ENCODE measurements at places on chromosomes 12 and 14.

DNA sequence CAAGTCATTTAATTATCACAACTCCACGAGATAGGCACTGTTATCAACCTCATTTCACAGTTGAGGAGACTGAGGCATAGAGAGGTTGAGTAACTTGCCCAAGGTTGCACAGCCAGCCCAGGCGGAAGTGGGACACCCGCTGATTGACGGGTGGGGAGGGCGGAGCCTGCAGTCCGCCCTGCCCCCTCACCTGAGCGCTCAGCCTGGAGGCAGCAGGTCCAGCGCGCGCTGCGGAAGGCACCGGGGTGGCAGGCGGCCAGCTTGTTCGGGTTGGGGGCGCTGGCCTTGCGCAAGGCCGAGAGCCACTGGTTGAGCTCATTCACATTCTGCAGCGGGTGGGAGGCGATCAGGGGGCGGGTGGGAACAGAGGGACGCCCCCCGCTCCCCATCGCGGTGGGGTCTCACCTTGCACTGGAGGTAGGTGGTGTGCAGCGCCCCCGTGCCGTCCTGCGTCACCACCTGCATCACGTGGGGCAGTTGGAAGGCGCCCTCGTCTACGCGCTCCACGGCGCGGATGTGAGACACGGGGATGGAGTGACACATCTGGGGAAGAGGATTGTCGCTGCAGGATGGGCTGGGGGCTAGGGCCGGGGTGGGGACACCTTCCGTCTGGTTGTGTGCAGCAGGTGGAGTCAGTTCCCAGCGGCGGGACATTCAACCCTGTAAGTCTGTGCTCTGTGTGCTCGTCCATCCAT, 31.7 kb downstream of the RASAL1 start:
- DNase-seq = no peak

DNA sequence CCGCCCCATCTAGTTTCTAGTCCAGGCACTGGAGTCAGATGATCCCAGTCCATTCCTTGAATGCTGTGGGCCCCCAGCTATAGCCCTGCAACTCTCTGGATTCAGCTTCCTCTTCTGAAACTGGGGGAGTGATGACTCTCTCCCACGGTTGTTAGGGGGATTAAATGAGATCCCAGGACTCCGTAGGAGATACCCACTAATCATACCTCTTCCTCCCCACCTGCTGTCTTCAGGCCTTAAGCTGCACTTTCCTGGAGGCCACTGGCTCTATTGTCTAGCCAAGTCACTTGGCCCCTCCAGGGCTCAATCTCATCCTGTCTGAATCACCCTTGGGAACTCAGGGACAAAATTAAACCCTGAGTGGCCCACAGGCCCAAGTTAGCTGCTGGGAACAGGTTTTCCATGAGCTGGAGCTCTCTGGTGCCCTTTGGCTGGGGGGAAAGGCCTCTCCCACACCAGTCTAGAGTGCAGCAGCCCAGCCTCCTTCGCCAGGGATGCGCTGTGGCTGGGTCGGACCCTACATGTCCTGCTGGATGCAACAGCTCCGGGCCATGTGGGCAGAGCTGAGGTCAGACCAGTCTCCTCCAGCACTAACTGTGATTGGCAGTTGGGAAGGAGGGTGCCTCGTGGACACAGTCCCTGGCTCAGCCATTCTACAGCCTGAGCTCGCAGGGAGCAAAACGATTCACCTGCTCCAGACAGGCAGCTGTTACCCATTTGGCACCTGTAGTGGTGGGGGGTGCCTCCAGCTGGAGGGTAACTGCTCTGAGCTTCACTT, 6.0 kb upstream of the ASB2 start:
- no peak for DNase-seq

DNA sequence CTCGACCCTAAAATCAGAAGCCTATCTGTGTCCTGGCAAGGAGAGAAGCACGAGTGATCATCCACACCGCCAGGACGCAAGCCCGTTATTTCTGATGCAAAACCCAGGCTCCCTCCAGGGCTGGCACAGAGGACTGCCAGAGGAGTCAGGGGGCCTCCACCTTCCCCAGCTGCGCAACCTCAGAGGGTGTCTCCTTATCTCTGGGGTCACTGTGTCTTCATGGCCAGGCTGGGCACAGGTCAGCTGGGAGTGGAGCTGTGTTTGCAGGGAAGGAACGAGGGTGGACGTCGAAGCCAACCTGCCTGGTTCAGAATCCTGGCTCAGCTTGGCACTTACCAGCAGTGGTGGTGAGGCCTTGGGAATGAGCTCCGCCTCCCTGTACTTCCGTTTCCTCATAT, 12.0 kb upstream of the SERPINA3 start:
- no peak for DNase-seq

GRCh38 chr12:122991623-122992275, 11.3 kb downstream of the ARL6IP4 start:
- DNase-seq = no peak

DNA sequence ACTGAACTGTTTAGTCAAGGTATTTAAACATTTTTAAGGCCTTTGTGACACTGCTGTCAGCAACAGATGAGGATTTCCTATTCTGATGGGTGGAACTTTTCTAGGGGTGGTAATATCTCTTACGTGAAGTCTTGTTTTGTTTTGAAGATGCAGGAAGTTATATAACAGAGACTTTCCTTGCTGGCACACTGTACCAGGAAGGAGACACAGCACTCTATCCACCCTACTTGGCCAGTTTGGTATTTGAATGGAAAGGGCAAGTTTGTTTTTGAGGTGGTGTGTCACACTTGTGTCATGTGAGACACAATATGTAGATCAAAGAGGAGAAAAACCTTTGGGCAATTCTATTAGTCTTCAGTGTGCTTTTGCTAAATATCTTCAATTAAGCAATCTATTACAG, 51.6 kb upstream of the SRP54 start:
- no peak for DNase-seq

- no peak for DNase-seq
Measured at GRCh38 chr12:45418520-45418919, 202.6 kb downstream of the ANO6 start.

DNA sequence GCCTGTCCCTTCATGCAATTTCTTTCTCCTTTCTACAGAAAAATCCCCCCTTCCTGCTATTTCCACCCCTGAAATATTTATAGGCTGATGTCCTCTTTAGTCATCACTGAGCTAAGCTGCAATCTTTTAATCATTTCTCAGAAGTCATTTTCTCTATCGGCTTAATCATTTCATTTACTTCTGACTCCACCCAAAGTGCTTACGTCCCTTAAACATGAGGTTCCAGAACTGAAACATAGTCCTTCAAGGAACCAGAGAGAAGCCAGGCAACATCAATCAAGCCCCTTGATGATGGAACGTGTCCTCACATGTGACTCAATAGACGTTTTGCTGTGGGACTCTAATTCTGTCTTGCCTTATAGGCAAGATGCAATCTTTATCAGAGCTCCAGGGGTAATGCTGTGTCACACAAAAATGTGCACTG, 148.7 kb upstream of the KRR1 start:
- no peak for DNase-seq

DNA sequence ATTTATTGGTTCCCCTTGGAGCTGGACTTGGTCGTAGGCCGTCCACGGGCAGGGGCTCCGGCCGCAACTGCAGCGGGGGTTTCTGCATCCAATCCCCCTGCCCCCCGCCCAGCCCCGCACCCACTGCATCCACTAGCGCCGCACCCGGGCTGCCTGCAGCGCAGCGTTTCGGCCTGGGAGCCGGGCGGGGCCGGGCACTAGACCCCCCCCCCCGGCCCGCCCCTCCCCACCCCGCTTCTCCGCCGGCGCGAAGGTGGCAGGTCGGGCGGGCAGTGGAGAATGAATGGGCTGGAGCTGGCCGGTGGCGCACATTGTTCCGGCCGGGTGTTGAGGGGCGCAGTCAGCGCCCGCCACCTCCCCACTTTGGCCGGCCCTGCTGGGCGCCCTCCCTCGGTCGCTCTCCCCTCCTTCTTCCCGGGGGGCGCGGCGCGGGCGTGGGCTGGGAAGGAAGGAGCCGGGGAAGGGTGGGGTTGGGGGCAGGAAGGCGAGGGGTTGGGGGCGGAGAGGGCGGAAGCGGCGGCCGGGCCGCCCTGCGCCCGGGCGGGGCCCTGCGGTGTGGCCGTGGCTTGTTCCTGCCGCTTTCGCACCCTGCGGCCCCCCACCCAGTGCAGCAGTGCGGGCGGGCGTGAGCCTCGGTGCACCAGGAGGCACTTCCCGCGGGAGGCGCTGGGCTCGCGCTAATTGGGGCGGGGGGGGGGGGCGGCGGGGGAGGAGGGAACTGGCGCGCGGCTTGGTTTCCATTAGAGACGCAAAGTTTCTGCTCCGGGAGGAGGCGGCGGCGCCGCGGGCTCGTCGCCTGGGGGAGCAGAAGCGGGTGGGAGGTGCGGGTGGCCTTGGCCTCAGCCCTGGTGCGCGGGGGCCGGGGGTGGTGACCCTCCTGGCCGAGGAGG, 841 bp downstream of the CALM1 start:
- DNase-seq = peak; percentile 40

DNA sequence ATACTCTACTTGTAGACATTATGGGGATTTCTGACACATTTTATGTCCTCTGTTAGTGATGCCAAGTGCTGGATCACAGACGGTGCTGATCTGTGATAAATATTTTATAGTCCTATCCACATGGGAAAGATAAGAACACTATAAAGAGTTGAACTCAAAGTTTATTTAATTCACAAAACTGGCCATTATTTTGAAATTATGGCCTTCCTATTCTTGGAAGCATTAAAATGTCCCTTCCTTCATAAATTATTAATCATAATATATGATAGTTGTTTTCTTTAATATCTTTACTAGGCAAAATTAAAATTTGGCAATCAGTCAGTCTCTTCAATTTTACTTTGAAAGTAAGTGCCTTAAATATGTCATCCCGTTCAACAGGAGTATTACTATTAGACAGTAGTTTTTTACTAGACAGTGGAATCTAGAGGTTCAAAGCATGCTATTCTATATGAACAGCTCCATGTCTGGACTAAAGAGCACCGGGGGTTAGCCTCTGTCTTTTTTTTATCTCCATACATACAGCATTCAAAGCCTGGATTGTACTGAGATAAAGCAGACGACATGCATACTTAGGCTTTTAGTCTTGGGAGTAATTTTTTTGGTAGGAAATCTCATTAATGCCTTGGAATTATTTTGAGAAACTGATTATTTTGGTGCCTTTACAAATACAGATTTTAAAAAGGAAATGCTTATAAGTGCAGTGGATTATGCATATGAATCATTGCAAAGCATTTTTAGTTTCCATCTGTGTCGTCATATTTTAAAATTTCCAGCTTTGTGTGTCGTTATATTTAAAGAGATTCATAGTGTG, 306.1 kb upstream of the RGS6 start:
- no peak for DNase-seq

DNA sequence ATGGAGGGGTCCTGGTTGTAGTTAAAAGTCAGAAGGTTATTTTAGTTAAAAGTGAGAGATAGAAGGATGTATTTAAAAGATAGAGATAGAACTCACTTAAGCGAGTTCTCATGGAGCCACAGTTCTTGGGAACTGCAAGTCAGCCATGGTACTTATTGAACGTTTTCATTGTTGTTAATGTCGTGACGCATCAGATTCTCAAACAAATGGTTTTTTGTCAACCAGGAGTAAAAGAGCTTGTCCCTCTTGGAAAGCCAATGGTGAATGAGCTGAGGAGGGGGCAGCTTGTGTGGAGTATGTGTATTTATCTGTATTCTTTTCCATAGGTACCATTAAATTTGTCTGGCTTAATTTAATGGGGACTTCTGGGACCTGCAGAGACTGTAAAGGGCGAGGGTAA, 68.6 kb downstream of the FIGNL2 start:
- no peak for DNase-seq

DNA sequence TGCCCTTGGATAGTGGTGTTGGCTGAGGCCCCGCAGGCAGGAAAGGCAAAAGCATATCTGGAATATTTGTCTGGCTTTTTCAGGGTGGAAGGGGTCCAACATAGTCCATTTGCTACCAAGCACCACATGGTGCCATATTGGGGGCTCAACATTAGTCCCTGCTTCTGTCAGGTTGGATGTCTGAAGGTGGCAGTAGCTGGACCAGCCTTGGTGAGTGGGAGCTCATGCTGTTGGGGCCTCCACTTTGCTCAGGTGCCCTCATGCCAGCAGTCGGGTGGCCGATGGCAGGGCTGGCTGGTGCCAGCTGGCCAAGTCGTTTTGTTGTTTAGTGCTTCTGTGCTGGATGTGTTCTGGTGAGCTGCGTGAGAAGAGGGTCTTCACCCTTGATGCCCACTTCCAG, 135.3 kb downstream of the PAPOLA start:
- no peak for DNase-seq

DNA sequence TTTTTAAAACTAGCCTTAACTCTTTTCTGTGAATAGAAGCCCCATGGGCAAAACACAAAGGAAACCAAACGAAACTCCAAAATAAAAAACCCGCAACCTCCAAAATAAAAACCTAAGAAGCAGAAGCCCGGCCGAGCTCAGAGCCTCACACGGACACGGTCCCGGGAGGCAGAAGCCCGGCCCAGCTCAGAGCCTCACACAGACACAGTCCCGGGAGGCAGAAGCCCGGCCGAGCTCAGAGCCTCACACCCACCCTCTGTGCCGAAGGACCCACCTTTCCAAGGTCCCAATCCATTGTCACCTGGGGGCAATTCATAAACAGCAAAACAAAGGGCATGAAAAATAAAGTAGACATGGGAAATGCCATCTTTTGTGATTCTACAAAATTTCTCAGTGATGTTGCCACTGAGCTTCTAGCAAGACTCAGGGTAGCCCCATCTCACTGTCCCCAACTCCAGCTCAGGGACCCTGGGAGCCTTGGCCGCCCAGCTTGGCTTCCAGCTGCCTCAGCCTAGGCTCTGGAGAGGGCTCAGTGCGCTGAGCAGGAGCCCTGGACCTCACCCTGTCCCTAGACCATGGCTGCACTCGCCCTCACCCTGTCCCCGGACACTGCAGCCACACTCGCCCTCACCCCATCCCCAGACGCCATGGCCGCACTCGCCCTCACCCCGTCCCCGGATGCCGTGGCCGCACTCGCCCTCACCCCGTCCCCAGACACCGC, 82.2 kb downstream of the GALNT9 start:
- no peak for DNase-seq

- DNase-seq = no peak
Measured at GRCh38 chr14:35220920-35221319, 71.3 kb upstream of the PSMA6 start.

Measured in neural crest cell (in vitro differentiated cells).